Left renal cortex interstitium (tissue), 4 donors: ENCODE measurements at places on chromosomes 11 and 22.
A peak's percentile ranks its signal among the peaks of the same experiment; 100 is the strongest.

GRCh38 chr22:35434061-35434710, 34.2 kb downstream of the MCM5 start:
- DNase-seq = no peak

- DNase-seq = no peak
Measured at GRCh38 chr22:23090457-23090835, 20.1 kb downstream of the GNAZ start.

- no peak for DNase-seq
Measured at GRCh38 chr11:79059141-79059540, 381.7 kb downstream of the TENM4 start.

DNA sequence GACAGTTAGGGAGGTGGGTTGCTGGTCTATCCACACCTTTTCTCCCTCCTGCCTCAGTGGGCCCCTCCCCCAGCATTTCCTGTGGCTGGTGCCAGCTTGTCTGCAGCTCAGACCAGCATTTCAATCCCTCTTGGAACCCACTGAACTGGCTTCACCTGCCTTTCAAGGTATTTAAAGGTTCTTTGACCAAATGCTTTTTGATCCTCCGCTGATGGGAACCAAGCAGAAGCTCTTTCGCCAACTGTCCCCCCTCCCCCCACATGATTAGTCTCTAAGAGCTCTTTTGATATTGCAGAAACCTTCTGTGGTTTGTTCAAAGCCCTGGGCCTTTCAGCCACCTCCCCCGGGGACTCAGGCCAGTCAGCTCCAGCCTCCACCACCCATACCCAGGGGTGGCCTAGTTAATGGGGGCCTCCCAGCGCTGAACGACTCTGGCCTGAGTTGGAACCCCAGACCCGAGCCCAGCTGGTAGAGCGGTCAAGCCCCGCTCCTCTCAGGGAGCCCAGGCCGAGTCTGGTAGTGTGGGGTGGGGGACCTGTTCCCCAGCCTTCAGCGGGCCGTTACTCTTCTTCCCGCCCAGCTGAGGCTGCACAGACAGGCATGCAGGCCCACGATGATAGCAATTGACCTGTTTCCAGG, 6.0 kb upstream of the SYT7 start:
- DNase-seq = no peak

- no peak for DNase-seq
Measured at GRCh38 chr11:12157241-12157661, 46.9 kb downstream of the MICAL2 start.

- no peak for DNase-seq
Measured at GRCh38 chr11:125925247-125925740, 20.6 kb upstream of the VSIG10L2 start.

DNA sequence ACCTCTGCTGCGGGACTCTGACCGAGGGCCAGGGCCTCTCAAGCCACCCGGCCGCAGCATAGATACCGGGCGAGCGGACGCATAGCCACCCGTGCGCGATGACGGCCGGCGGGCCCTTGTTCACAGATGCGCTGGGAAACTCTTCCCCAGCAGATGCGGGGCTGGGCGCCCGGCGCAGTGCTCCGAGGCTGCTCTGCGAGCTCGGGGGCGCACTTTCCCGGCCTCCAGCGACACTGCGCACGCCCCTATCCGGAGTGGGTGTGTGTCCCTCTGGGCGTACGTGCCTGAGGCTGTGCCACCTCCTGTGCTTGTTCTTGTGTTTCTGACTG, 104.7 kb upstream of the E2F8 start:
- DNase-seq = no peak

DNA sequence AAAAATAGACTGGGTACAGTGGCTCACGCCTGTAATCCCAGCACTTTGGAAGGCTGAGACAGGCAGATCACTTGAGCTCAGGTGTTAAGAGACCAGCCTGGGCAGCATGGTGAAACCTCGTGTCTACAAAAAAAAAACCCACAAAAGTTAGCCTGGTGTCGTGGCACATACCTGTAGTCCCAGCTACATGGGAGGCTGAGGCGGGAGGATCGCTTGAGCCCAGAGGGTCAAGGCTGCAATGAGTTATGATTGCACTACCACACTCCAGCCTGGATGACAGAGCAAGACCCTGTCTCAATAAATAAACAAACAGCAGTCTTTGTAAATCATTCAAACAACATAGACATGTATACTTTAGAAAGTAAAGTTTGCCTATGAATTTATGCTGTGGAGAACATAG, 2.5 kb downstream of the MOV10L1 start:
- no peak for DNase-seq

DNA sequence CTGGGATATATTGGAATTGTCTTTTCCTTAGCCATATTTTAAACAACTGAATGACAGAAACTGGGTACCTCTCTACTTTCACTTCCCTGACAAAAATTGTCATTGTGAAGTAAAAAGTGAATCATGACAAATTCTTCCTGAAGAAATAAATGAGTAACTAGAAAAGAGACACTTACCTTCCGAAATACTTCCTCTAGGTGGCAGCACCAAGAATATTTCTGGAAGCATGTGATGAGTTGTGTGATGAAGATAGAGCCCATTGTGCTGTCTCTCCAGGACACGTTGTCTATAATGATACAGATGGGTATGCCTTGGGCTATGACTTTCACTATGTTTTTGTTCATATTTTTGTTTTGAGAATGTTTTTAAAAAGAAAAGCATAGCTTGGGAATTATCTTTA, 21.5 kb downstream of the CASP4 start:
- DNase-seq = no peak

DNA sequence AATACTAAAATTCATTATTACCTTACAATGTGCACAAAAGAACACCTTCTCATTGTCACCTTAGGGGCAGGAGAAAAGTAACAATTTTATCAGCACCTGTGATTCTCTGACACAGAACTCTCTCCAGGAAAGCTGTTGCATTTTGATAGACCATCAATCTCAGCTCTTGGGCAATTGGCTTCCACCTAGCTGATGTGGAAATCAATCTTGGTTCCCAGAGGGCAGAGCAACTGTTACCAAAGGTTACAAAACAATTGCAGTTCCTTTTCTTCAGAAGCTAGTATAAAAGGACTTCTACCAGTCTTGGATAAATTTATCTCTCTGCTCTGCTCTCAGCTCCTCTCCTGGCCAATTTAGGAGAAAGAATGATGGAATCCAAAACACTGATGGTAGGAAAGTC, 157.8 kb upstream of the DDI1 start:
- DNase-seq = no peak

DNA sequence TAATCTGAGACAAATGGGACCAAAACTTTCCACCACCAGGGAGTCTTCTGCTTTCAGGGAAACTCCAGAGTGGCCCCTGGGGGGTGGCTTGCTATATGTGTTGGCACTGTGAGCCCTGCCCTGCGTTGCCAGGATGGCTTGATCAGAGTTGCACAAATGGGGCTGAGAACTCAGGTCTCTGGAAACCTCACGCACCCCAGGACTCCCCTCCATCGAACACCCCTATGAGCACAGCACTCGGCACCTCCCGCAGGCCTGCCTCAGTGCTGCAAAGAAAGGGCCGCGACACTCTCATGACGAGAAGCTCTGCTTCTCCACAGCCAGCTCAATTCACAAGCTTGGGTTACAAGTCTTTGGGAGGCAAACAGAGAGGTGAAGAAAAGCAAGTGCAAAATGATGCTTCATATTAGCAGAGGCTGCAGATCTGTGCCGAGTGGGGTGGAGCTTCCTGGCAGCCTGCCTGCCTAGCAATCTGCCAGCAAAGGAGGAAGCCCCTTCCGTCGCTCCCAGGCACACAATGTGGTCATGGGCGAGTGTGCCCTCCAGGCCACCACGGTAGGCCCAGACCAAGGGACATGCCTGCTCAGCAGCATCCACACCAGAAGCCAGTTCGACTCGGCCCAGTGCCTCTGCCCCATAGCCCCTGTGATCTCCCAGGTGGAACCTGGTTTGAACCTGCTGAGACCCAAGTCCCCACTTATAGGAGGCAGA, 55.7 kb downstream of the MYH9 start:
- peak; percentile 49 for DNase-seq

DNA sequence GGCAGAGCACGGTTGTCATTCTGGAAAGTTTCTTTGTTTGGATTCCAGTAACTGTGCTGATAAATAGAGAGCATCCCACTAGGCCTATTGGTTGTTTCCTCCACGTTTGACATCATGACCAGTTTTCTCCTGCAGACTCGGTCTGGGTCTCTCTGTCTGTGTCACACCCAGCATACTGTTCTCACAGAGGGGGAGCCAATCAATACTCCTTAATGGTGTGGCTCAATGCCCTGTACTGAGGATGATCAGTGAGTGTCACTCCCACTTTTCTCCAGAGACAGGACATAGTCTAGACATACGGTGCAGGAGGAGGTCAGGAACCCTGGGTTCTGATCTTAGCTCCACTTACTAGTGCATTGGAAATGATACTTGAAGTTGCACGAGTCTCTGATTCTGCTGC, 88.2 kb upstream of the BLID start:
- DNase-seq = no peak

DNA sequence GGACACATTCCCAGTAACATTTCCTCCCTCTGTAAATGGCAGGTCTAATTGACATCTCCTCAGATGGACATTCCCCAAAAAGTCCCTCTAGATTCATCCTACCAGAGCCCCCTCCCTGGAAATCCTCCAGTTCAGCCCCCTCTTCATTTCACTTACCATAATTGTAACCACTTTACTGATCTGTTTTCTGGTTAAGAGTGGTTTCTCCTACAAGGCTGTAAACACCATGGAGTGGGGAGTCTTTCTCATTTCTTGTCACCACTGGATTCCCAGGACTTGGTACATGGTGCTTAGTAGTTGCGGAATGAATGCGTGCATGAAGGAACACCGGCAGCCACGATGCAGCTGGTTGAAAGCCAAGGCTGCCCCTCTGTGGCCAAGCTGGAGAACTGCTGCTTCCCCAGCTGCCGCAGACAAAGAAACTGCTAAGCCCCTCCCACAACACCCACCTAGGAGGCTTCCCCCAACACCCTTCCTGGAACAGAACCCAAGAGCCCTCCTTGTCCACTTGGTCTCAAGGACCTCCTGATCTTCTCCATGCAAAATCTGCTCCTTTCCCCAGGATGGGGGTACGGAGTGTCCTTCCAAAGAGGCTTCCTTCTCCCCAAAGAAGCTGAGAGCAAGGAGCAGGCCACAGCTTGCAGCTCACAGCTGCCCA, 18.6 kb upstream of the SCARF2 start:
- peak; percentile 56 for DNase-seq

GRCh38 chr11:115092516-115092915, 411.7 kb downstream of the CADM1 start:
- no peak for DNase-seq

DNA sequence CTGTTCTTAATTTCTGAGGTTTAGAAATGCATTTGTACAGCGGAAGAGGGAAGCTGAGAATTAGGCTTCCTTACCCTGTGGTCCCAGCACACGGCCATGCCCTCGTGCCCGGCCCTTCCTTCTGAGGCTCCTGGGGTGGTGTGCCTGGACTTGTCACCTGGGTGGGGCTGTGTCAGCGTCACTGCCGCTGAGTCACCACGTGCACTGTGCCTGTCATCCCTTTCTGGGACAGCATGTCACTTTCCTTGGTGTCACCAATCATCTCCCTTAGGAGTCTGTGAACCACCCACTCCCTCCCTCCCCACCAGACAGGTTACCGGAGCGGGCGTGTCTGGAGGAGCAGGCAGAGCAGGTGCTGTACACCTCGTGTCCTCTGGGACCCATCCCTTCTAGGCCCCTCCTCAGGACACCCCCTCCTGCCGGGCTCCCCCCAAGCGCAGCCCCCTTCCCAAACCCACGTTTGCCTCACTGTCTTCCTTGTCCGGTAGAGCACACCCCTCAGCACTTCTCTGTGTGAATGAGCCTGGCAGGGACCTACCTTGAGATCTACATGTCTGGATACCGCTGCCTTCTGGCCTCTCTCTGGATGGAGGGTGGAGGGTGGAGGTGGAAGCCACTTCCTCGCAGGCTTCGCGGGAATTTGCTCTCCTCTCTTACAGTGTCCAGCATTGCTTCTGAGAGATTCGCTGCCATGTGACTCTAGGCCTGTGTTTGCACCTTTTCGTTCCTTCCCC, 367.6 kb downstream of the TBC1D22A start:
- DNase-seq = no peak

GRCh38 chr11:86579406-86579731, 93.0 kb downstream of the ME3 start:
- no peak for DNase-seq

GRCh38 chr11:34732831-34733230, 111.9 kb downstream of the EHF start:
- DNase-seq = no peak

DNA sequence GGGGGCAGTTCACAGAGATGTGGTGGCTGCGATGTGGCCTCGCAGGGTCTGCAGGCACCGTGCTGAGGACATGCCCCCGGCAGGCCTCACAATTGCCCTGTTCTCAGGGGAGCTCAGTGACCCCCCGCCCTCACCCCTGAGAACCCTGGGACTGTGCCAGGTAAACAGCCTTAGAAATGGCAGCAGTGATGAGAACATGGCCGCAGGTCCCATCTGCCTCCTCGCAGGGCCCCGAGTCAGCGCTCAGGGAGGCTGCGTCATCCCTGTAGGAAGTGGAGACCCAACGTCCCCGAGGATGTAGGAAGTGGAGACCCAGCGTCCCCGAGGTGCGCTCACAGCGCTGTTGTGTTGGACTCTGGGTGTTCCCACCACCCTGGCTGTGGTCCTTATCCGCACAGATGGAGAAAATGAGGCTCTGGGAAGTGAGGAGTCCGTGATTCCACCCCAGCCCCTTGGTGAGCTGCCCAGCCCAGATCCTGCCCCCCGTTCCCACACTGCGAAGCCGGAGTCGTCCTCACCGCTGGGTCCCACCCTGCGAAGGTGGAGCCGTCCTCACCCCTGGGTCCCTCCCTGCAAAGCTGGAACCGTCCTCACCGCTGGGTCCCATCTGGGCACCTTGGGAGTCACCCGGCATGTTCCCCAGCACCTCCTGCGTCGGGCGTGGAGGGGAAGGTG, 1086.8 kb downstream of the BRD1 start:
- no peak for DNase-seq

DNA sequence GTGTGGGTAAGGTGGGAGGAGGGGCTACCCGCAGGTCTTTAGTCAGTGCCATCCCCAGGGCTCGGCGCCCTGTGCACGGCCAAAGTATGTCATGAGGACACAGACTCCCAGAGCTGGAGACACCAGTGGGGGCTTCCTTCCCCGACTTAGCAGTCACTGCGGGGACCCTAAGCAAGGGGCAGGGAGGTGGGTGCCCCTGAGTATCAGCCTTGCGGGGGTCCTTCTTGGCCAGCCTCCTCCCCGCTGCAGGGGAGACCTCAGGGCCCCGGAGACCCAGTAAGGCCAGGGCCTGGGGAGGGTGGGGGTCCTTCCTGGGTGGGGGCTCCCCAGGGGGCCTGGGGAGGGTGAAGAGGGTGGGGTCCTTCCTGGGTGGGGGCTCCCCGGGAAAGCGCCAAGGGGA, 673.8 kb downstream of the BRD1 start:
- DNase-seq = no peak

- DNase-seq = no peak
Measured at GRCh38 chr11:9808943-9809342, 145.1 kb downstream of the SWAP70 start.

DNA sequence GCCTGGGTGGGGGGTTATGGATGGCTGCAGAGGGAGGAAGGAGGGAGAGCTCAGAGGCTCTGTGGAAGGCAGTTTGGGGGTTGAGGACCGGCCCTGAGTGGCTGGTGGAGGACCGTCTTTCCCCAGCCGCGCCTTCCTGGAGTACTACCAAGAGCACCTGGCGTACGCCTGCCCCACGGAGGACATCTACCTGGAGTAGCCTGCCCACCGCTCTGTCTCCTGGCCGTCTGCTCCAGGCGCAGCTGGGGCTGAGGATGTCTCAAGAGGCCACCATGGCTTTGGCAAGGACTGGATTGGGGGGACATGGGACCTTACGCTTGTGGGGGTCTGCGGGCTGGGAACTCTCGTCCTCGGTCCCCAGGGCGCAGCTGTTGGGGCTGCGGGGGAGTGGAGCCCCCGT, 10.0 kb downstream of the MAPK8IP2 start:
- no peak for DNase-seq
